ENCODE measurements at places on chromosomes 6 and 20.
A peak's percentile ranks its signal among the peaks of the same experiment; 100 is the strongest.

DNA sequence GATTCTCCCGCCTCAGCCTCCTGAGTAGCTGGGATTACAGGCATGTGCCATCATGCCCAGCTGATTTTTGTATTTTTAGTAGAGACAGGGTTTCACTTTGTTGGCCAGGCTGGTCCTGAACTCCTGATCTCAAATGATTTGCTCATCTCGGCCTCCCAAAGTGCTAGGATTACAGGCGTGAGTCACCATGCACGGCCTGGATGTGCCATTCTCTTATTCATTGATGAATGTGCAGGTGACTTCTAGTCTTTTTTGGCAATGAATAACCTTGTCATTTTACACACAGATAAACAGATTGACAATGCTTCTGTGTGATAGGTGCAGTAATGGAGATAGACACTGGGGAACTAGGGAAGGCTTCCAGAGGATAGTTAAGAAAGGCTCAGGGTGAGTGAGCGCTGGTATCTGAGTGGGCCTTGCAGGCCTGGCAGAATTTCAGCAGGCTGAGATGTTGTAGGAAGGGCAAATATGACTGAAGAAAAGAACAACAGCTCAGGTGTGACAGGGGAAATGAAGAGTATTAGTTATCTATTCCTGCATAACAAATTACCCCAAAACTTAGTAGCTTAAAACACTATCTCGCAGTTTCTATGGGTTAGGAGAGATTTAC is 23.3 kb downstream of the PPARD start:
- DNase-seq: no peak

DNA sequence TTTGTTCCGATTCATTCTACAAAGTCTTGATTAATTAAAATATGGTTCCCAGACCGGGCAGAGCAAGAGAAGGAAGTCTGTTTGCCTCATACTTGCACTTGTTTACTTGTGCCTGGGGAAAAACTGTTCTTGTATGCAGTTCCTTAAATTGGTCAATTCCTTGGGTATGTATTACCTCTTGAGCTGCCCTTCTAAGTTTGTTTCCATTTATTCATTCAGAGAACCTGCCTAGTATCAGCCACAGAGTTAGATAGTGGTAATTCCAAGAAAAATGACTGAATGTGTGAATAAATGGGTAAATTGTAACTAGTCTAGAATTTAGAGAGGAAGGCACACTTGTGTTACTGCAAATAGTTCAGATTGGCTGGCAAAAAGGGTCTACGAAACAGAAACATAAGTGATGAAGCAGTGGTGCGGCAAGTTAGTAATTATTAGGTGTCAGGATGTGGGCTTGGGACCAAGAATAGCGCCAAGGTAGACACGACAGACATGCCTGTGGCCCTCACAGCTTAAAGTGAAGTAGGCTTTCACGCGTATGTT is 525 bp upstream of the MAK start:
- no peak for DNase-seq

- peak; percentile 44 for DNase-seq
Observed at GRCh38 chr20:20824924-20825584, 112.6 kb upstream of the RALGAPA2 start.

DNA sequence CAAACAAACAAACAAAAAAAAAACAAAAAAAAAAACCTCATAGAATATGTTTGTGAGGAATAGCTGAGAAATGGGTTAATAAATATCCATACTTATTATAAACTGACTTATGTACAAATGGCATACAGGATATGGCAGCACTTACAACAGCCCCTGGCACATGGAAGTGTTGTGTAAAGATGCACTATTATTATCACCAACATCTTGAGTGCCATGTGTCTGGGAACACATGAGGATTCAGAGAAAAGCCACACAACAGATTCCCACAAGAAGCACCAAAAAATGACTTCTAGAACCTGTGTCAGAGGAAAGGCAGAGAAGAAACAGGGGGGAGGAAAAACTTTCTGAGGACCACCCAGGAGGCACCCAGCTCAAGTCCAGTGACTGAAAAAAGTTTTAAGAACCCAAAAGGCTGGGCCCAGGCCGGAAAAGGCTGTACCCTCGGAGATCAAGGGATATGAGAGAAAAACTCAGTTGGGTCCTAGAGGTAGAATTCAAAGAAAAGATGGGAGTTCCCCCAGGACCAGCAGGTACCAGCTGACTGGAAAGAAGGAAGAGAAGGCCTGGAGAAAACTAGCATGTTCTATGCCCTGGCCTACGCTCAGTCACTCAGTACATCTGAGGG is 9.4 kb upstream of the TAF8 start:
- DNase-seq: no peak

DNA sequence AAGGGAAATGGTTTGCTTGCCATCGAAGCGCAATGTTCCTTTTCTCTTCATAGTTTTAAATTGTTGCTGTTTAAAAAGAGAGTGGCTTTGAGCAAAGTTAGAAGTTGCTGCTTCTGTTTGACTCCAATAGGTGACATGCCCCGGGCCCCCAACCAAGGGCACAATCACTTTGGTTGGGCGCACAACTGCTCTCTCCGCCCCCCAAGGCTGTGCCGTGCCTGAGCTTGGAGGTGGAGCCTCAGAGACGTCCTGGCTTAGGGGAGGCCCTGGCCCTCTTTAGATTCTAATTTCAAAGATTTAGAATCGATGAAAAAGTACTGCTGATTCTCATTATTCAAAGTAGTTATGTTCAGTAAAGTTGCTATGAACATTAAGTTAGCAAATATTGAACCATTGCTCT is 725.9 kb downstream of the COL12A1 start:
- DNase-seq: no peak

- DNase-seq: no peak
Observed at GRCh38 chr6:89139509-89140346, 6.1 kb upstream of the PM20D2 start.

DNA sequence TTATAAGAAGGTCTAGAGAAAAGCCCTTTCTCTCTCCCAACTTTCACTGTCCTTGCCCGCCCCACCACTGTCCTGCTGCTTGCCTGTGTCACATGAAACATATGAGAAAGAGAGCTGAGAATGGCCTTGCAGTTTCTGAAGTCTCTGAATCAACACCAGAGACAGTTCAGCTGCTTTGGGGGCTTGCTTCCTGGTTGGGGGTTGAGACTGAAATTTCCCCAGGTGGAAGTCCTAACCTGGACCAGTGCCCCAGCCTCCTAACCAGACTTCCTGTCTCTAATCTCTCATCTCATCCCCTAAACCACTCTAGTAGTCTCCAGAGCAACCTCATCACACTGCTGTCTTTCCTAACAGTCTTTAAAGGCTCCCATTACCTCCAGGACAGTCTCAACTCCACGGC is 10.7 kb downstream of the TRAM2 start:
- DNase-seq: no peak

- DNase-seq: no peak
Observed at GRCh38 chr20:420721-421574, 12.8 kb downstream of the RBCK1 start.

DNA sequence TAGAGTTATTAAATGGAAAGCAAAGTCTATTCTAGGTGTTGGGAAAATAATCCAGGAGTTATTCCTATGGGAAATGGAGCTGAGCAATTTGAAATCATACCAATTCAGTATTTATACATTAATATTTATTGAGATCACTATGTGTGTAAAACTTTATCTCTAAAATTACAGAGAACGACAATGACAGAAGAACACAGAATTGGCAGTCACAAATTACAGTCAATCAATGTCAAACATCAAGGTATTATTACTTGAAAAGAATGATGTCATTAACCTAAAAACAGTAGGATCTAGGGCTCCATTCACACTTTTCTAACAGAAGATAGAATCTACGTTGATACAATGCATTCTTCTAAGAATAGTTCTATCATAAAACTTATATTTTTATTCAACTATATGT is 154.9 kb upstream of the GJE1 start:
- DNase-seq: no peak

DNA sequence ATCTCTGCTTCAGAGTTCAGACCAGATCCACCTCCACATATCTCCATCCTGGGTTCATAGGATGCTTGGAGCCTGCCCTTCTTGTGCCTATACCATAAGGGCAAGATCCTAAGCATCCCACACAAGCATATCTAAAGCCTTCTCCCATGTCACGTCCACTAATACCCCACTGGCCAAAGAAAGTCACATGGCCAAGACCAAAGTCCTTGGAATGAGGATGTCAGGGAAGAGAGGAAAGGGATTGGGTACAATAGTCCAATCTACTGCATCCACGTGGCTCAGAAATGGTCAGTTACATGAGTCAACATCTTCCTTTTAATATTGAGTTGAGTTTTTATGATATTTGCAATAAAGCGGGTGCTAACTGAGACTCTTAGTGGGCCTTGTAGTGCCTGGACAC is 515.9 kb upstream of the SULF2 start:
- DNase-seq: no peak

- no peak for DNase-seq
Observed at GRCh38 chr6:150230164-150230561, 87.3 kb downstream of the PPP1R14C start.

DNA sequence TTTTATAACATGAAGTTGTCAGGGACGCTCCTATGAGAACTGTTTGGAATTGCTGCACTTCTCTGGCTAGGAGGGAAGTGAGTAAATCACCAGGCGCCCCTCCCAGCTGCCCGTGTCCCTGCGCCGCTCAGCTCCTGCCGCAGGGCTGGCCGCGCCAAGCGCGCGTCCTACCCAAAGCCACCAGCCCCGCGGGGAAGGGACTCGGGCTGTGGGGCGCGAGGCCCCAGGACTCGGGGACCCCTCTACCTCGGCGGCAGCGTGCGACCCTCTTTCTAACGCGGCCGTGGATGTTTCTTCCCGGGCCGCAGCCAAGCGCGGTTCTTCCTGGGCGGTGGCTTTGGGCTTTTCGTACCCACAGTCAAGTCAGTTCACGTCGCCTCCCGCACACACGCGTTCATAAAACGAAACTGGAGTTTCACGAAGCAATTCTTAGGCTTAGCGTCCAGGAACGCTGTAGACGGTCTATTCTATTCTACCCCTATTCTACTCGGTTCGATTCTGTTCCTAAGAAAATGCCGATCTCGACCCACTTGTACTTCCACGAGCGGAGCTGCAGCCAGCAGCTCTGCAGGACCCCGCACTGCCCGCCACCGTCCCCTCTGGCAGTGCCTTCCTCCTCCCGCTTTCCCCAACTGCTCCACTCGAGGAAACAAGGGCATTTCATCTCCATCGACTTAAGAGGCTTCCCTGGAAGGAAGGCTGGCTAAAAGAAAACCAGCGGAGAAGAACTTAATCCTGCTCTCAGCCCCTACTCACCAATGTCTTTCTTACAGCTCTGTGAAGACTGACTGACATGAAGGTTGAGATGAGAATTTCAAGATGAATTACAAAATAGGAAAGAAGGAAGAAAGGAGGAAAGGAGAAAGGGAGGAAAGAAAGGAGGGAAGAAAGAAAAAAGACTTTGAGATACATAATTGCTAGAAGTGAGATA is 15.4 kb downstream of the FOXC1 start:
- DNase-seq: no peak

- DNase-seq: no peak
Observed at GRCh38 chr6:158085261-158086053, 82.6 kb downstream of the SERAC1 start.

- no peak for DNase-seq
Observed at GRCh38 chr6:107439406-107439805, 20.0 kb downstream of the PDSS2 start.

- DNase-seq: no peak
Observed at GRCh38 chr6:145850671-145851070, 36.1 kb upstream of the FBXO30 start.

GRCh38 chr6:155273431-155273830 is 9.6 kb downstream of the CLDN20 start:
- DNase-seq: no peak

GRCh38 chr6:63346217-63346835 is 26.5 kb upstream of the LGSN start:
- DNase-seq: no peak

DNA sequence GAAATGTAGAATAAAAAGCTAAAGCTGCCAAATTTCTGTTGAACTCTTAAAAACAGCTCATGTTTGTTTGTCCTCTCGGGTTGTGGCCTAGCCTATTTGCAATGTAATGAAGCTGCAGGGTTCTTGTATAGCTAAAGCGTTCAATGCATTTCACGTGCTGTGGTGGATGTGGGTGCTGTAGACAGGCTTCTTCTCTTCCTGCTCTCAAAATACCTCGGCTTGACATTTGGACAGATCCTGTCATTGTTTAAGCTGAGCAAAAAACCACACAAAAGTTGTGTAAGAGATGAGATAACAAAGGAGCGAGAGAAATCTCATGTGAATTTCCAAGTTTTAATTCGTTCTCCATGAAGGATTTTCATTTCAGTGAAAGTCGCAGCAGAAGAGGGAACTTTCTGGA is 196.3 kb upstream of the UST start:
- no peak for DNase-seq

DNA sequence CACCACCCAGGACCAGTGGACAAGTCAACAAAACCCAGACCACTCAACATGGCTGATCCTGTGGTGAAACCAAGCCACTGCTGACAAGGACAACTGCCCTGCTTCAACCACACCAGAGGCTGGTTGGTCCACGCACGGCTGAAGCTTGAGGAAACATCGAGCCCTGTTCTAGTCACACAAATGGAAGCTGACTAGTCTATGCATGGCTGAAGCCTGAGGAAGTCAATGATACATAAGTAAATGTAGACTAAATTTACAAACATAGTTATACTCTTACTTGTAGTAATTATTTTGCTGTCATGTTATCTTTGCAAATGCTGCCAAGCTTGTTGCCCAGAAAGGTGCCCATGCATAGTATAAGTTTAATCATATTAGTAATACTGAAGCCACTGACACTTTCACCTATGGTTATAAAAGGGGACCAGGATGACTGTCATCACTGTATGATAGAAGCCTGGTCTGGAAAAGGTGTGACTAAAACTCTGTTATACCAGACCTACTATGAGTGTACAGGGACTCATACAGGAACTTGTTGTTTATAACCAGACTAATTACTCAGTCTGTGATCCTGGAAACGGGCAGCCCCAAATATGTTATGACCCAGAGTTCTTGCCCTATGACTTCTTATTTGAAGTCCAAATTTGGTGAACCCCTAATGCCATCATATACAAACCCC is 5.6 kb downstream of the IL22RA2 start:
- DNase-seq: no peak

DNA sequence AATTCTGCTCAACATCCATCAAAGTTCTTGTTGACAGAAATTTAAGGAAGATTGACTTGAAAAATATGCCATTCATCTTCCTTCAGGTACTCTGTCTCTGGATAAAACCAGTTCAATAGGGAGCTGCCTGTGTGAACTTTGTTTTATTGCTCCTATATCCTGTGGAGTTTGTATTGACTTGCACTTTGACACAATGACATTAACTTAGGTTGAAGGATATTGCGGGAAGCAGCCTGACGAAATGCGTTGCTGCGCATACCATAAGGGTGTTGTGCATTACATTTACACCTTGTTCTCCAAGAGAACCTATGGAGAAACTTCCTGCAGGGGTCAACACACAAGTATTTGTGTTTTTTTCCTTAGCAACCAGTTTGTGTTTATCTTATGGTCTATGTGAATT is 185.4 kb upstream of the GRIK2 start:
- DNase-seq: no peak

DNA sequence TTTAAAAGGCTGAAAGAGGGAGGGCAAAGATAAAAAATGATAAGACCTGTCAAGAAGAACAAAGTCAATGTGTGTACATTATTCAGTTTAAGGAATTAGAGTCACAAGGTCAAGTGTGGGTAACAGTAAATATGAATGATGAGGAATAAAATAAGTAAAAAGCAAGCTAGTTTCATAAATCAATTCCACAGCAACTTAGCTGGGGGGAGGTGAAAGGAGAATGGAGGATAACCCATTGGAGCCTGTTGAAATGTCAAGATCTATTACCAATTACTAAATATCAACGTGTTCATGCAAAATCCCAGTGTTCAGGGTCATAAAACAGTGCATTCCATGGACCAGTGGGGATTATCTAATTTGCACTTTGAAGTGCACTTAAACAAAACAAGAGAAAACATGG is 242.9 kb downstream of the TBX18 start:
- DNase-seq: no peak

All from activated gamma-delta T cell treated with Interleukin-2 at 50 U/mL for 16 hours (primary cell).